Activated naive CD4-positive, alpha-beta T cell treated with anti-CD3 and anti-CD28 coated beads, Interleukin-2, amount 50 U/mL, for 72 hours (primary cell): ENCODE measurements at places on chromosomes 3 and 15.
A peak's percentile ranks its signal among the peaks of the same experiment; 100 is the strongest.

DNA sequence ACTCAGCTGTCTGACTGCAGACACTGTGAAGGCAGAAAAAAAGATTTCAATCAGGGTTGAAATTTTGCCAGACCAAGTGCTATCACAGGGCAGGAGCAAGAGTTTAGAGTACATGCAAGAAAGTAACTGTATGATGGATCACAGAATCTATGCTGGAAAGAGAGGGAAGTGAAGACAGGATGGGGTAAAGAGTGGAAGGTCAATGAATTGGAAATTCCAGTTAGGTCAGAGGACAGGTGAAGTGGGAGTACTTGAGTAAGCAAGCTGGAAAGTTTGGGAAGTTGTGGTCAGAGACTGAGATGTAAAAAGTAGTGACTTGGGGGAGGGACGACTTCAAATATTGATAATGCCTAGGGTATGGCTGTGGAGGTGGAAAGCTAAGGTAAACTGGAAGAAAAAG lies 7.2 kb downstream of the SPG11 start:
- DNase-seq = no peak

DNA sequence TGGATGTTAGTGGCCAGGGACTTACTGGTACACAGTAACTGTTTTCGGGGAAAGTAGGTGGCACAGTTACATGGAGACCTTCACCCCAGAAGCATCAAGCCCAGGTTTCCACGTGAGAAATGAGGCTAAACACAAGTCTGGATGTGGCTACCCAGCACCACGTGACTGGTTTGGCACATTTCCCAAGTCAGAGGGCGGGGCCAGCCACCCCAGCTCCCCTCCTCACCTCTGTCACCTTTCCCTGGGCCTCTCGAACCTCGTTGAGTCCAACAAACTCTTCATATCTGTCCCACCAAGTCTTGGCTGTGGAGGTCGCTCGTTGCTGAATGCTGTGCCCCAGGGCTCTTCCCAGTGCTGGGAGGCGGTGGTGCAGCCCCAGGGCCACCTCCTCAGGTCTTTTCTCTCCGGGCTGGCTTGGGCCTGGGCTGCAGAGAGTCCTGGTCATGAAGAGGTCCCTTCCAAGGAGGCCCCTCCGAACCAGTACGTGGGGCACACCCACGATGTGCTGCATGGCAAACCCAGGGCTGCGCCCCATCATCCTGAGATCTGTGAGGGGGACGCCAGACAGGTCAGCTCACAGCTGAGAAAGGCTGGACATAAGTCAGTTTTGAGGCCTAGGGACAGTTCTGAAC lies 4.8 kb upstream of the PLXNB1 start:
- DNase-seq = no peak

DNA sequence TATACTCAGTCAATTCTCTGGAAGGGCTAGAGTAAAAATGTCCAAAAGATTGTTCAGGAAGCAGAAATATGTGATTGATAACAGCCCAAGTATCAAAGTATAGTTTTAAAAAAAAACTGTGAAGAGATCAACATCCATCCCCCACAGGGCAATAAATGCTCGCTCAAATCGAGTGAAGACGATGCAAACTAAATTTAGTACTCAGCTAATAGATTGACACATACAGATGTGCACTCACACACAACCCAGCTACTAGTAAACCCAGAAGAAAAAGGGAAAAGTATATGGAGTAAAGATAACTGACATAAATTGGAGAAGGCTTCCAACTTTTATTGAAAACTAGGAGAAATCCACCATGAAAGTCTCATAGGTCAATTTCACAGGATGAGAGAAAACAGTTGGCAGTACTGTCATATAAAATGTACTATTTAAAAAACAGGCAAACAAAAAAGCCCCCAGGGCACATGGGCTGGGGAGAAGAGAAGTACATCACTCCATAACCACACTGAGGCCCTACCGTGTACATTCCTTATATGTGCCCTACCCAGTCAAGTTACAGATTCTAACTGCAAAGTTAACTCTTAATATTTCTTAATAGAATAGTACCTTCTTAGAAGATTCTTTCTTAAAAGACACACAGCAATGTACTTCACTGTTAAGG lies 125.7 kb downstream of the TBL1XR1 start:
- DNase-seq = no peak

- DNase-seq = no peak
Observed at GRCh38 chr3:149188494-149188893, 33.1 kb downstream of the CP start.

GRCh38 chr3:71421475-71421819 lies 162.1 kb downstream of the FOXP1 start:
- no peak for DNase-seq

GRCh38 chr3:43779850-43780249 lies 89.1 kb downstream of the ABHD5 start:
- DNase-seq = peak; percentile 28

- no peak for DNase-seq
Observed at GRCh38 chr15:60643555-60643954, 164.6 kb upstream of the ICE2 start.

- DNase-seq = no peak
Observed at GRCh38 chr15:30038667-30039523, 43.9 kb upstream of the GOLGA8J start.

DNA sequence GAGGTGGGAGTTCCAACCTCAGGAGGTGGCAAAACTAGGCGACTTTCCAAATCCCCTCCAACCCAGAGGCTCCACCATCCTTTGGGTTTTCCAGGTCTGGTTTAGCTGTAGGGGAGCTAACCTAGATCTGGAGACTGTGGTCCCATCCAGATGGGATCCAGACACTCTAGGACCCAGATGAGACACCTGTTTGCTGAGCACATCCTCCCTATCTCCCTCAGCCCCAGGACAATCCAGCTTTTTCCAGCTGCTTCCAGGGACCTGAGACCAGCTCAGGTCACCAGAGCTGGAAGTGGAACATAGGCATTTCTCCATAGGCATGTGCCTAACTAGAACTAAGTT lies 18.2 kb downstream of the CRTAP start:
- DNase-seq = no peak

DNA sequence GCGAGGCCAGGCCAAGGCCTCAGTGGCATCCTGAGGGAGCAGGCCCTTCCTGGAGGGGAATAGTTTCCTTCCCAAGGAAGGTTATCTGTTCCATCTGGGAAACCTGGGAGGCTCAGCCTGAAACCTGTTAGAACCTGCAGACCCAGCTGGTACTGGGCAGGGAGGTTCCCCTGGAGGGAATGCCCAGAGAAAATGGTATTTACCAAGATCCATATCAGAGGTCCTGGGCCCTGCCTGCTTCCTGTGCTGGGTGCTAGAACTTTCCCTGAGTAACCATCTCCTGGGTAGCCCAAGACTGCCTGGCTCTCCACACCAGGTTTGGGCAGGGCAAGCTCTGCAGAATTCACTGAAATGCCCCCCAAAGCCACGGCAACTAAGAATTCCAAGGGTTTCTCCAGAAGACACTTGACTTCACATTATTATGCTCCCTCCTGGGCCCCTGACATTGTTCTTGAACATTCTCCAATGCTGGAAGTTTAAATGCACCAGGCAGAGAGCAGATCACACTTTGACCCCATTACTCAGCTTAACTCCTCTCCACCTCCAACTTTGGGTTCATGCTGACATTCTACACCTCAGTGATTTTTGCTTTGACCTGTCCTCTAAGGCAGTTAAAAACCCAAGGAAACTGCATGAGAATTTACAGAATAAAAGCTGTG lies 2.0 kb downstream of the CA12 start:
- no peak for DNase-seq

GRCh38 chr3:21729888-21730459 lies 21.0 kb downstream of the ZNF385D start:
- DNase-seq = no peak

DNA sequence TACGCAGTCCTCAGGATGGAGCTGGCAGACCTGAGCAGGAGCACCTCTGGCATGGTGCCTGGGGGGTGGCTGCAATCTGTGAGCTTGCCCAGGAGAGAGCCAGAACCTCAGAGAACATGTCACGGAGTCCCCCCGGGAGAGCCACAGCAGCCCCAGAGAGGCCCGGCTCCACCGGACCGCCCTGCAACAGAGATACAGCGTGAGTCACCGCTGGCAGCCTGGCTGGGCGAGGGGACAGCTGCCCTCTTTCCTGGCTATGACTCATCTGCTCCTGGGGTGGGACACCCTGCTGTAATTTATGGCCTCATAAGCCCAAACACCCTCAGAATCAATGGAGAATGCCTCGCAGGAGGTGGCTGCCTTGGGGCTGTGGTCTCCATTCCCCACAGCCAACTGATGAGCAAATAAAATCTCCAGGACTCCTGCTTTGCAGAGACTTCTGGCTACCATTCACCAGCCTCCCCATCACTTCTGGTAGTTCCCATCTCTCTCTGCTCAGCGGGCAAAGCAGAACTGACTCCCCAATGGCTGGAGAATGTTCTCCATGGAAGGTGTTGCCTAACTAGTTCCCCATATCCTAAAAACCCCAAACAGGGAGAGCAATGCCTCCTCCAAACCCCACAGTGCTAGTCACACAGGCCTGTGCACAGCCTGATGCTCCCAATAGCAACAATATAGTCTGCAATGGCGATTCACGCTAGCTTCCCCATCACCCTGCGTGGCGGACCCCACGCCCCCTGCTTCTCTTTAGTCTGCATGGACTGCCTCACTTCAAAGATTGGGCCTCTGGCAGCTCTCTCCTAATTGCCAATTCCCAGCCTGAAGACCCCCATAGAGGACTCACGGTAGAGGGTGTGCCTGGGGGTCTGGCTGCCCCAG lies 21.6 kb downstream of the ACSBG1 start:
- no peak for DNase-seq
